ENCODE measurements at places on chromosomes 1 and 21.

GRCh38 chr1:118979754-118980575, 8.2 kb downstream of the TBX15 start:
- DNase-seq = no peak

DNA sequence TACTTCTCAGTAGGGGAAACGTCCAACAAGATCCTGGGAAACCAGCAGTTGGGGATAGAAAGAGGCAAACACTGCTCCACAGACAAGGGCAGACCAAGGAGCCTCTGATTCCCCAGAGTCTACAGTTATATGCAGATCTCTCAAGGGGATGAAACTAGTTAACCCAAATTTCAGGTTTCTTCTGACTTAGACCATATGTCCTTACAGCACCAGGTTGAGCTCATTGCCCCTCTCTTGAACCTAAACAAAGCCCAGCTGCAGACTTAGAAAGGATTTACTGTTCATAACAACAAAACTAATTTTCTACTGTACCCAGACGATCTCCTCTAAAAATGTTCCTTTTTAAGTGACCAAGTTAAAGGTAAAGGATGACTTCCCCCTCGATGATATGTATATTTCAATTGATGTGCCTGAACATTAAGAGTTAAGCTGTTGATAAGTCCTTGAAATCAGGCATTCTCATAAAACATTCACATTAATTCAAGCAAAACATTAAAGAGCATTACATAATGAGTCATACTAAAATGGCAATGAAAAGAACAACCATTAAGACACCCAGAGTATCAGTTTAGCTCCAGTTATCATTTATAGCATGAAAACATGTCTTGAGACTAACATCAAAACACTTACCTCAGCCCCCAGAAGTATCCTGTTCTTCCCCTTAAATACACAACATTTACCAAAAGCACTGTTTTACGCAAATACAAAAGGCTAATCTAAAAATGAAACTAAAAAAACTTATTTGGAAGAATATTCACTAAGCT, 24.1 kb downstream of the SMYD3 start:
- no peak for DNase-seq

DNA sequence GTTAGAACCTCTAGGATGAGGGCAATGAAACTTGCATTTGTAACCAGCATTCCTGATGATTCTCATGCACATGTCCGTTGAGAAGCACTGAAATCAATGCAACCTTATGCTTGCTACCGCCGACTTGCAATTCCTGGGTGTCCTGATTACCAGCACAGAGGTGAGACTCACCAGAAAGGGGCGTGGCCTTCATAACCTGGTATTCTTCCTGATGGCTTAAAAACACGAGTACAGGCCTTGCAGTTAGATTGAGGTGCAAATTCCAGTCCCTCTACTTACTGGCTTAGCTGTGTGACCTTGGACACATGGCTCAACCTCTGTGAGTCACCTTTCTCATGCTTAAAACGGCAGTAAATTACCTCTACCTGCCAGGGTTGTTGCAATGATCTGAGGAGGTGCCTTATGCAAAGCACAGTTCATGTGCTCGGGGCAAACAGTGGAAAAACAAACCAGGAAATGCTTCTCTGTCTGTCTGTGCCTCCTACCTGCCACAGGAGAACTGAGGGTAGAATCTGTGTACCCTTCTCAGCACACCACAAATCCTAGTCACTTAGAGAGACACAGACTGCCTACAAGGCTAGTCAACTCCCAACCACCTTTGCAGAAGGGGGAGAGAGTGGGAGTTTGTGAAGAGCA, 39.1 kb upstream of the ECE1 start:
- no peak for DNase-seq

DNA sequence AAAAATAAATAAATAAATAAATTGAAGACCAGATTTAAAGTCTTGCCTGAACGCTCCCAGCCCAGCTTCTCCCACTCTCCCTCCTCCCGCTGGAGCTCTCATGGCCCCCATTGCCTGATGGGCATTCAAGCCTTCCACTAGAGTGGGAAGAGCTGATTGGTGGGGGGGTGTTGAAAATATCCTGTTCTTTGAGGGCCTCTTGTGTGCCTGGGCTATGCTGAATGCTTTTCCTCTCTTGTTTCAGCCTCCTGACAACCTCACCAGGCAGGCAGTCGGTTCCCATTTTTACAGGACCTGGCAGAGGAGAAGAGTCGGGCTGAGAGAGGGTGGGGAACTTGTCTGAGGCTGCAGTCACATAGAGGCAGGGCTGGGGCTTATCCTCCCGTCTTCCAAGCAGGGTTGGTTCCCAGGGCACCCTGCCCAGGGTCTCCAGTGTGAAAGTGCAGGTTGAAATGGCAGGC, 59.2 kb upstream of the SSBP3 start:
- no peak for DNase-seq

DNA sequence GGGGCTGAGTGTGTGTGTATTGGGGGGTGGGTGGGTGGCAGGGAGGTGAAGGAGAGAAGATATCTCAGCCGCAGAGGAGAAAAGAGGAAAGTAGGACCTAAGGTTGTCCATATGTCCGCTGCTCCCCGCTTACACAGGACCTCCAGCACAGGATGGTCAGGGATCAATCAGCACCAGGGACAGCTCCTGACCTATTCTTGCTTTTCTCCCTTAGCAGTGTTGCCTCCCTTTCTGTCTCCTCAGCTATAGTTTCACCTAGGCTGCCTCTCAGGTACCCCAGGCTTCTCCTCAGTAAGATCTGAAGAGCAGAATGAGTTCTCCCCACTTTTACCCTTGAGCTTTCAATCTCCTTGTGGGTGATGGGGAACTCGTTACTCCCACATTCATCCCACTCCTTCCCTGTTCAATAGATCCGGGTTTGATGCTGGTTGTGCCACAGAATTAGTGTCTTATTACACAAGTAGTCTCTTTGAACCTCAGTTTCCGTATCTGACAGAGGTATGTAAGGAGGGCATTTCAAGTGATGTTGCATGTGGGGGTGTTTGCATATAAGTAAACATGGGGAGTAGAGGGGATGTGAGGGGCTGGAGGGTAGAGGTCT, 1.4 kb upstream of the DPH2 start:
- DNase-seq = no peak

GRCh38 chr1:185896863-185897262, 162.7 kb downstream of the HMCN1 start:
- no peak for DNase-seq

- no peak for DNase-seq
These were observed 704 bp upstream of the BTBD8 start for GRCh38 chr1:92079441-92079840.

DNA sequence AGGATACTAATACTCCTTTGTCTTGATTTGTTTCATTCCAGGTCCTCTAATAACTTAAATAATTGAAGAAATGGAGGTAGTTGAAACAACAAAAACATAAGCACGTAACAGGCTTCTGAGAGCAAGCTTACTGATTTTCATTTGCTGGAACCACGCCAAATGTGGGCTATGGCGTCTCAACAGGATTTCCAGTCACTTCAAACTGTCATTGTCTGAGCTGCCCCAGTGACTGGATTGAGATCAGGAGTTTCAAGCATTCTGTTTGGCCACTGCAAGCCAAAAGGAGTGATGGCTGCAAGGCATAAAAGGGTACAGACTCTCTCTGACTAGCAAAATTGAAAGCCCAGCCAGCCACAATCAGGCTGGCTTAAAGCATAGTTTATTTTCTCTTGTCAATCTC, 289.9 kb downstream of the DPYD start:
- no peak for DNase-seq

DNA sequence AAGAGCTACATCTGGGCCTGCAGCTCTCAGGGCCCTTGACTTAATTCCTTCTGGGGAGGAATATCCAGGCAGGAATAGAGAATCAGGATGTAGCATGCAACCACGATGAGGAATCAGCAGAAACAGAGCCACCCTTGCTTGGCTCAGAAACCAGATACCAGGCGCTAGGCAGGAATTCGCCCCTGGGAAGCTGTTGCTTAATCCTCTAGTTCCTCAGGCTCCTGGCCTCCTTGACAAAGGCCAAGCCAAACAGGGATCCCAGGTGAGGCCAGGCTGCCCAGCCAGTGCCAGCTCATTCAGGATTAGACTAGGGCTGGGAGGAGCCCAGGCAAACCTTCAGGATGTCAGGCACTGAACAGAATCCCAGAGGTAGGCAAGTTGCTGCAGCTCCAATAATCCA, 48.2 kb upstream of the IRF2BP2 start:
- DNase-seq = no peak

- no peak for DNase-seq
These were observed 150.8 kb upstream of the C1orf105 start for GRCh38 chr1:172269644-172270043.

All from stimulated activated CD8-positive, alpha-beta memory T cell treated with anti-CD3 and anti-CD28 coated beads, Interleukin-7, amount 100 ng/mL, for 4 hours (primary cell).